ENCODE measurements at places on chromosomes 6 and 20.

GRCh38 chr6:99241905-99242534 lies 107.5 kb downstream of the FAXC start:
- DNase-seq, result no peak

DNA sequence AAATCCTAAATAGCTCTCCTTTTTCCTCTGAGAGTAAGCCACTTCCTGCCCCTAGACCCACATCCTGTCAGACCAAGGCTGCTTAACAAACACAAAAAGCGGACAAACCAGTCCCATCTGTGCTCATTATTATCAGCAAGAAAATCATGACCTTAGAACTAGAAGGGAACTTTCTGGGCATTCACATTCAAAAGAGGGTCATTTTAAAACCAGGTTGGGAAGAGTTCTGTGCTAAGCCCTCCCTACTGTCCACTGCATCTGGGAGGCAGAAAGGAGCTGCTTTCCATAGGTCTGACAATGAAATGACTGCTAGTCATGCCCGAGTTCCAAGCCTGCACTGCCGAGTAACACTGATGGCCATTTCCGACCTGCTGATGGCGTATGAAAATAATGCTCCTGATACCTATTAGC lies 15.4 kb downstream of the EZR start:
- peak; percentile 66 for DNase-seq

- DNase-seq, result no peak
These were observed 1.9 kb downstream of the HEBP2 start for GRCh38 chr6:138405816-138406413.

DNA sequence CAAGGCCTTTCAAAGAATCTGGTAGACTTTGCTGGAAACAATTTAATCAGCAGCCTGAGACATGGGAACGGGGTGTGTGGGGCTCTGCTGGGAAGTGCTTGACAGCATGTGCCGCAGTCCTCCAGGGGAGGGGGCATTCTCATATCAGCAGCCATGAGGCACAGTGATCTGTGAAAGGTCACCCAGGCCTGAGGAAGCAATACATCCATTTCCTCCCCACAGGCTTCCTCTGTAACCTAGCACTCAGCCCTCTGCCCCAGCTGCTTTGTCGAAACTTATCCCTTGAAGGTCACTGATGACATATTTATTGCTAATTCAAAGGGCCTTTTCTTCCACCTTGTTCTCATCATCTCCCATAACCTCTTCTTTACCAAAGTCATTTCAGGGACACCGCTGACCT lies 103.3 kb downstream of the TNFAIP3 start:
- no peak for DNase-seq

DNA sequence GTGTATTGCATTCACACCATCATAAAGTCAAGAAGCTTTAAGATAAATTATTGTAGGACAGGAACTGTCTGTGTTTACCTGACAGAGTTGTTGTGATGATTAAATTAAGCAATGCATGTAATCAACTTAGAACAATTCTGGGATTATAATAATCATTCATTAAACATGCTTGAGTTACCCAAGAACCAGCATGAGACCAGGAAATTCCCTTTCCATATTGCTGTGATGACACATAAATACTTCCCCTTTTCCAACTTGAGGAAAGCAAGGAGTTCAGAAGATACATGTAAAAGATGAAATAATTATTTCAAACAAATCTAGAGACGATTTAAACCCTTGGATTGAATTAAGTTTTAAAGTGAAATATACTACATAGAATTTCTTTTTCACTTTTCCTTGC lies 404.4 kb downstream of the GJA1 start:
- no peak for DNase-seq

DNA sequence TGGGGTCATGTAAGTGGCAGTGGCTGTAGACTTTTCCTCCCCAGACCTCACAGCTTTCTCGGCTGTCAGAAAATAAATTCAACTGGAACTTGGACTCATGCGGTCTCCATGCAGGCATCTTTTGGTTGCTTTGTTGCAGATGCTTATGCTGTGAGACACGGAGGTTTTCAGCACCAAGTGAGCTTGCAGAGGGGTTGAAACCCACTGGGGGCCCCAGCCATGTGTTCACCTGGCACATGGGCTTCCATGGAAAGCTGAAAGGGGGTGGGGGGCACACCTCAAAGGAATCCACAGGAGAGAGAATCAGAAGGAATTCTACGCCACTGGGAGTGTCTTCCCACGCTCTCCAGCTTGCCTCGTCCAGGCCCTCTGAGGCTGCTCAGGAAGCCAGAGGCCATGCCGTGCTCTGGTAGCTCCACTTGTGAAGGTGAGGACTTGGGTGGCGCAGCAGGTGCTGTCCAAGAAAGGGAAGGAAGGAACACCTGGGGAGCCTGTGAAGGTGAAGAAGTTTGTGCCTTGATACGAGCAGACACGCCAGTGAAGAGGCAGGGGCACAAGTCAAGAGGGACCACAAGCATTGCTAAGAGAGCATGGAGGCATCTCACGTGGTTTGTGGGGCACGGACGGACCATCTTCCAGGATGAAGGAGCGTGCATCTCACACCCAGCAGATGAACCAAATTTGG lies 134.3 kb upstream of the PMEPA1 start:
- no peak for DNase-seq

DNA sequence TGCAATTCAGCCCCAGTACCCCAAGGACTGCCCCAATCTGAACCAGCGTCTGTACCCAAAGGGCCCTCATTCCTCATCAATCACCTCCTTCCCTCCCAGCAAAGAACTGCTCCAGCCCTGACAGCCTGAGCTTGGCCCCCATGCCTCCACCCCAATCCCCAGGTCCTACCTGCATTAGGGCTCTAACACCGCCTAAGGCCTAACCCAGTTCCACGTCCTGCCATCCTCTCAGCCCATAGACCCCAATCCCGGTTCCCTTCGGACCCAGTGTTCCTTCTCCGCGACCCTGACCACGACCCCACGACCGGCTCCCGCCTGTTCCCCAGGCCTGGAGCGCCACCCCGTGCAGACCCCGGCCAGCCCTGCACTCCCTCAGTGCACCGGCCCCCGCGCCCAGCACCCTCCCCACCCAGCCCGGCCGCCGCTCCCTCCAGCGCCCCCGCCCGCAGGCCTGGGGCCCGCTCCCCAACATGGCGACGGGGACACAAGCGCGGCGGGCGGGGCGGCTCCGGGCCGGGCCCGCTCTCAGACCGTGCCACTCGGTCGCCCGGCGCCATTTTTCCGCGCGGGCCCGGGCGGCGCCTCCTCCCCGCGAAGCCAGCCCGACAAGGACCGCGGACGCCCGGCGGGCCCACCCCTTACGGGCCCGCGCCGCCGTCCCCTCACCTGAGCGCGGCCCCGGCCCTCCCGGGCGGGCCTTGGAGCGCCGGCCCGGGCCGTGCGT lies 483 bp downstream of the NCOA6 start:
- peak; percentile 48 for DNase-seq

DNA sequence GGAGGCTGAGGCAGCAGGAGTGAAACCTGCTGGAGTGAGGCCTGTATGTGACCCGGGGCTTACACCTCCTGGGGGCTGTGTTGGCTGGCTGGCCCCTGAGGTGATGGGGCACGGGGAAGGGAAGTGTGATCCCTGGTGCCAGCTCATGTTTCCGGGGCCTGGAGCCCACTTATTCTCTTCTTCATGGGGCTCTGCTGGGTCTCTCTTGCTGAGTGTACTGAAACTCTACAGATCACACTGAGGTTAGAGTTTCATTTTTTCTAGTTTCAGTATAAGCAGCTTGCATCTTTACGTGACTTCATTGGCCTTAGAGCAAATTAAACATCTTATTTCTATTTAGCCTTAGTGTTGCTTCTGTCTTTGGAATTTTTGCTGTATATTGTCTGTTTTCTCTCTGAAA lies 96.2 kb downstream of the ANKS1A start:
- DNase-seq, result no peak

- DNase-seq, result no peak
These were observed 106.1 kb downstream of the PSMB1 start for GRCh38 chr6:170446841-170447560.

DNA sequence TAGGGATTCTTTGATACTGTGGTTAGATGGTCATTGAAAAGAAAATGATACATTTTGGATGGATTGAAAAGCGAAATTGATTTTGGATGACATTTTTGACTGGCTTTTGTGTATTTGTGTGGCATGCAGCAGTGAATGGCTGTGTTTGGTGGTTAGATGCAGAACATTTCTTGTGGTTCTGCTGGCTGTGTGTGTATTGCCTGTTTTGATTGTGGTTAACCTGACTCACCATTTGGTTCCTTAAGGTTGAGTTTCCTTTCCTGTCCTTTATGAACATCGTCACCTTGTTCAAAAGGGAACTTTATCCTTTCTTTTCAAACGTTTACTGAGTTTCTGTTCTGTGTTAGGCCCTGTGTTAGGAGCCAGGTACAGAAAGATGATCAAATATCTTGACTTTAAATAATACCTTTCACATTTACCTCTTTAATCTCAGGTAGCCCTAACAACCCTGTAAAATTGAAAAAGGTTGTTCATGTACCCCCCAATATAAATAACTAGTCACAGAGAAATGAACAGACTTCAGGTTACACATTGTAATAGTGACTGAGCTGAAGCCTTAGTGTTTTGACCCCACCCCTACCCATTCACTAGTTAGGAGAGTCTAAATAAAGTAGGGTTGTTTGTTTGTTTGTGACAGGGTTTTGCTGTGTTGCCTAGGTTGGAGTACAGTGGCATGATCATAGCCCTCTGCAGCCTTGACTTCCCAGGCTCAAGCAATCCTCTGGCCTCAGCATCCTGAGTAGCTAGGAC lies 23.8 kb downstream of the ANKS1A start:
- DNase-seq, result no peak

DNA sequence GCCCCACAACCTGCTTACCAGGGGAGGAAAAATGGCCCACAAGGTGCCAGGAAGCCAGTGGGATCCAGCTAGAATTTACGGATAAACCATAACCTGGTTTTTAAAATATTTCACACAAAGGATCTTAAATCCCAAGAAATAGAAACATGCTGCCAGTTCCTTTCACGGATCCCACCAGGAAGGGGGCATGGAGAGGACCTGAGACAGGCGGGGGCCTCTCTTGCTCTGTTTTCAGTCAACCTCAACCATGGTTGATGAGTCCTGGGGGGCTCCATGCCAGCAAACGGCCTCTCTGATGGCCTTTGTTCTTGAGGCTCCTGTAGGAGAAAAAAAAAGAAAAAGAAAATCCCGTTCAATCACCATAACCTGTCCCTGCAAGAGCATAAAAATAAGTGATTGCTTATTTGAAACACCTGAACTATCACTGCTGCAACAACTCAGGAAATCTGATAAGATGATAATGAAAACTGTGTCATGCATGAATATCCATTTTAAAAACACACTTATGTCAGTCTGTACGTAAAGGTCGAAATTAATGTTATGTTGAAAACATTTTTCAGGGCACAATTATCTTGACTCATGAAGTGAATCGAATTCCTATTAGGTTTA lies 125.8 kb upstream of the CST7 start:
- no peak for DNase-seq

DNA sequence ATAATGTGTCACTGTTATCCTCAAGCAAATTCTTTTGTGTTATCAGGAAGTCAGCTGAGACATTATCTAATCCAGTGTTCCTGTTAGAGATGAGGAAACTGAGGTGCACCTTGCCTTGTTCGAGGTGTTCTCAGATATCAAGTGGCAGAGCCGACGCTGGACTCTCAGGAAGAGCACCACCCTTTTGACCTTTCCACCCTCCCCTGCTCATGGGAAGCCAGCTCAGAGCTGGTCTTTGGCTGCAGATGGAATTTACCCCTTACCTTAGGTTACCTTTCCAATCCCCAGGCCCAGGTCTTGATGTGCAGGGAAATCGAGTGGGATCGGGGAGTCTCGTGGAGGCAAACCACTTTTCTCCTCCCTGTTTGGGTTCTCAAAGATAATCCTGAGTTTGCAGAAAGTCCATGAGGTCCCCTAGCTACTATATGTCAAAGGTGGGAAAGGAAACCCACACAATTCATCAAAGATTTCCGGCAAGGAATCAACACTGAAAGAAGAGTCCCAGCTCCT lies 62.9 kb upstream of the PIM1 start:
- peak; percentile 65 for DNase-seq

DNA sequence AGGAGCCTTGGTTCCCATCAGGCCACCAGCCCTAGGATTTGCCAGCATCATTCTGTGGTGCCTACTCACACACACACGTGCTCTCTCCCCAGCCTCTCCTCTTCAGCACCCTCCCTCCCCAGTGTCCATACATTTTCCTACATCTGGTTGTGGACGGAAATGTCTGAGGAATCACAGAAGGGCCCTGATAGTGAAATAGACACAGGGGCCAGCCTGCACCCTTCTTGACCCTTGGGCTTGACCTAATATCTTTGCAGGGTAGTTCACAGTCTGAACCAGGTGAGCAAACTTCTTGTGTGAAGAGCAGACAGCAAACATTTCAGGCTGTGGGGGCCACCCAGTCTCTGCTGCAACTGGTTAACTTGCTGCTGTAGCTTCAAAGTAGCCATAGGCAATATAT lies 108.5 kb upstream of the NXT1 start:
- no peak for DNase-seq

DNA sequence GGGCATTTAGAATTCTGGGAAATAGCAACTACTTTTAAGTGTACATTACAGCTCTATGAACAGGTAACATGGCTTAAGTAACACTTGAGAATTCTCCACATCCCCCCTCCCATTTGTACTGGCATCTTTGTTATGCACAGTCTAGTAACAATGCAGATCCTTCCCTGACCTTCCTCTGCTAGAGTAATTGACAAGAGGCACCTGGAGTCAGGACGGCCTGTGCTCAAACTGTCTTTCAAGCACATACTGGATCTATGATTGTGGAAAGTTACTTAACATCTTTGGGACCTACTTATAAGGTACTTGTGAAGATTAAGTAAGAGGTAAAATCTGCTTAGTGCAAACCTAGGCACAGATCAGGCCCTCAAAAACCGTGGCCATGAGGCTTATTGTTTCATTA lies 21.9 kb upstream of the GSTA3 start:
- no peak for DNase-seq

DNA sequence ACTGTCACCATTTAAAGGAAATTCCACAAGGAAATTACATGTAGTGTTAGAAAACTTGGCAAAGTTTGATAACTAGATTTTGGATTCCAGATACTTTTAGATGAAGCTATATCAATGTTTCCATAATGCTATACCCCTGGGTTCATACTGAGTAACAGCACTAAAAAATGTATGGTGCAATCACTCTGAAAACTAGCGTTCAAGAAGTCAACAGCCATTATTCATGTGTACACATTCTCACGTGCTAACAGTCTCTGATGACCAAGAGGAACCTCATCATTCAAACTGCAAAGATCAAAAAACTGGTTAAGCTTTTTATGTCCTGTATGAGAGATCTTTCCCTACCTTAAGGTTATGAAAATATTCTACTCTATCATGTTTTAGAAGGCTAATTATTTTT lies 197.6 kb downstream of the GMDS start:
- no peak for DNase-seq

DNA sequence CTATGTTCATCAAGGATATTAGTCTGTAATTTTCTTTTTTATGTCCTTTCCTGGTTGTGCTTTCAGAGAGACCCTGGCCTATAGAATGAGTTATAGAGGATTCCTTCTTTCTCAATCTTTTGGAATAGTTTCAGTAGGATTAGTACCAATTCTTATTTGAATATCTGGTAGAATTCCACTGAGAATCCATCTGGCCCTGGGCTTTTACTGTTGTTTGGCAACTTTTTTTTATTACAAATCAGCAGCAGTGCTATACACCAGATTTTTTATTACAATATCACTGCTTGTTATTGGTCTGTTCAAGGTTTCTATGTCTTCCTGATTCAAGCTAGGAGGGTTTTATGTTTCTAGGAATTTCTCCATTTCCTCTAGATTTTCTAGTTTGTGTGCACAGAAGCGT lies 50.0 kb upstream of the NRSN1 start:
- DNase-seq, result no peak
